NCI-H1105 treated with DMSO at 0.1 percent for 48 hours (cell line): ENCODE measurements at places on chromosomes 5 and 9.

DNA sequence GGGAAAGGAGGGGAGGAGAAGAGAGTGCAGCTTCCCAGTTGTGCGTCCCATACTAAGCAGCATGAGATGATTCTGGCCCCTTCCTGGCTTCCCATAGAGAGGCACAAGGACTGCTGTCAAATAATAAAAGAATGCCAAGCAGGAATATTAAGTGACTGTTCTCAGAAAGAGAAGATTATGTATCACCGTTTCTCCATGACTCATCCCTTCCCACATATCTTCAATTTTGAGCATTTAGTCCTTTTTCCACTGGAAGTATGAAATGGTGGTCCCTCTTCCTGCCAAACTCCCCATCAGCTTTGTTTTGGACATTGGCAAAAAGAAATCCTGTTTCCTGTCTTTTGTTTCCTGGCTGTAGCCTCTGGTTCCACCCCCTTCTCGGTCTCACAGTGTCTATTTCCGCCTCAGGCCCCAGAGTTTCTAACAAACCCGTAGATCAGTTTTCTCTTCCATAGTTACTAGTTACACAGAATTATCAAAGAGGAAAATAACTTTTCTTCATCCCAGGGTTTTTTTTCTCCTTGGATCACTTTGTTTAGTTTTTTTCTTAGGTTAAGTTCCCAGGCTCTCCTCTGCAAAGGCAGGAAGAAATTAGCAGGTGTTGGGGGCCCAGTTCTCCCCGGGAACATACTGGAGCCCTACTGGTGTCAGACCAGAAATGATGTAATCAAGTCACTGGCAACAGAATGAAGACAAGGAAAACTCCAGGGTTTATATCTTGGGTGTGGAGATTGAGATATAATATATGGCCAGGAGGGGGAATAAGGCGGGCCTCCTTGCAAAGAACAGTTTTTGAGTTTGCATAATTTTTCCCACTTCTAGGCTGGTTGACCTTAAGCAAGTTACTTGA, 26.4 kb upstream of the ARHGAP26 start:
- no peak for DNase-seq

DNA sequence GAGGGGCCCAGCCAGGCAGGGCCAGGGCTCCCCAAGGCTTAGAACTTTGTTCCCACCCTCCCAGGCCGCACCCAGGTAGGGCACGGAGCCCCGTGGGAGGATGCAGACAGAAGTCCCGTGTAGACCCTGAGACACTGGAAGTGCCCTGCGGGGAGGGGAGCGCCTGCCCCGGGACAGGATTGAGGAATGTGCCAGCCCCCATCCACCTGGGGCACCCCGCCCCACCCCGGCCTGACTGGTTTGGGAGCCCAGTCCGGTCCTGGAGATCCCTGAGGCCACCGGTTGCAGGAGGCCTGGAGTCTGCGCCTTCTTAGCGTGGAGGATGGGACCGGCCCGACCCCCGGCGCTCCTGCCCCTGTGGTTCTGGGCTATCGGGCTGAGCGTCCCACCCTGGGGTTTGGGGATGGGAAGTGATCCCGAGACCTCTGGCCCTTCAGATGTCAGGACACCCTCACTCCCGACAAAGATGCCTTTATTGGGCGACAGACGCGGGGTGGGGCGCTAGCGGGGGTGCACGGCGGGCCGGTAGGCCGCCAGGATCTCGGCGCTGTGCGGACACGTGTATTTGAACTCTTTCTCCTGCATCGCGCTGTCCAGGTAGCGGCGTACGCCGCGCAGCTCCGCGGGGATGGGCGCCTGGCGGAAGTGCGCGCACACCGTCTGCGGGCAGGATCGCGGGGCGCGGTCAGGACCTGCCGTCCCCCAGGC, 2.0 kb downstream of the CLIC3 start:
- no peak for DNase-seq

DNA sequence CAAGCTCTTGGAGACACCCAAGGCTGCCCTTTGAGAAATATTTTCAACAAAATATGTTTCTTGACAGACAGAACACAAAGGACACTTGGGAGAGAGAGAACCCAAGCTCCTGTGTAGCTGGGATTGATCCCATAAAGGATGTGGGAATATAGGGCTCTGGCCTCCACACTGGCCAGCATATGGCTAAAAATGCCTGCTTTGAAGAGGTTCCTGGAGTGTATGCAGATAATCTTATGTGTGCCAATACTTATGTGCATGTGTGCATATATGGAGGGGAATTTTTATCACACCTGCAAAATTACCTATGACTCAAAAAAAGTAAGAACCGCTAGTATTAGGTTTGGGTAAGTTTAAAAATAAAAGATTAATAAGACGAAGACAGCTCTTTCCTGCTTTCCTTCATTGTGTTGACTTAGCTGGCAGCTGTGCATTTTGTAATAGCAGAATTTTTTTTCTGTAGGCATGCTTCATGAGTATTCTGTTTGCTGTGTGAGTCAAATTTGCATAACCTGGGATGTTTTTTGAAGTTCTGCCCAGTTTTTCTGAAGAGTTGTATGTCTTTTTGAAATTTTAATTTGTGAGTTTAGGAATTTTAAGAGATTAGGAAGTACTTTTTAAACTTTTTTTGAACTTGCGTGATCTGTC, 42.6 kb downstream of the HACD4 start:
- DNase-seq, result no peak

DNA sequence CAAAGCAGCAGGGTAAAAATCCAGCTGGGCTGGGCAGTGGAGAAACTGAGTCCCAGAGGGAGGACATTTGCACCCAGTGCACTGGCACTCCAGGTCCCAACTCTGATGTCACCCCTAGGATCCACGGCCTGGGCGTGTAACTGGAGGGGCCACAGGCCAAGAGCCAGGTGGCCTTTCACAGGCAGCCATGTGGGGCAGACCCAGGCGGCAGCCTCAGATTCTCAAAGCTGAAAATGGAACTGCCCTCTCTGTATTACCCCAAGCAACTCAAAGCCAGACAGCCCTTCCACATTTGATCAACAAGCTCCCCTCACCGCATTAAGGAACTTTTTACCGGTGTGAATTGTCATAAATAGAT, 46.7 kb downstream of the RASGEF1C start:
- DNase-seq, result no peak

- no peak for DNase-seq
These were observed 190.9 kb downstream of the GADD45G start for GRCh38 chr9:89795538-89796195.

DNA sequence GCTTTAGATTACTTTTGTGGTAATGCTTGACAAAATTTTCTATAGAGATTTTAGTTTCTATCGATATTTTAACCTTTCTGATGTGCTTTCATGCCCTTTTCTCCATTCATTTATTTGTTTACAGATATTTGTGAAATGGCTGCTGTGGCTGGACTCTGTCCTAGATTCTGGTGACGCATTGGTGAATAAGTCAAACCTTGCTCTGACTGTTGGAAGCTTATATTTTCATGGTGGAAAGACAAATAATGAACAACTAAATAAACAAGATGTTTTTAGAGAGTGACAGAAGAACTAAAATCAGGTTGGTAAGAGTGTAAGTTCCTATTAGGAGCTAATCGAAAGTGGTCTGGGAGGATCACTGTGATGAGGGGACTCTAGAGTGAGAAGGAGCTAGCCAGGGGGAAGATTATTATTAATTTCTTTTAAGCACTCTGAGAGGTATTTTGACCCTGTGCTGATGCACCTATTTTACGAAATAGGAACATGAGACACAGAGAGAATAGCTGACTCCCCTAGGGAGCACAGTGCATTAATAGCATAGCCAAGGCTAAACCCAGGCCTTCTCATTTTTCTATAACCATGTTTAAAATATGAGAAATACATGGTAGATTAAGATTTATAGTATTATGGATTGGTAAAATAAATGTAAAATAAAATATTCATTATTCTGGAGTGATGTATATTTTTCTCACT, 411.9 kb upstream of the ARRDC3 start:
- no peak for DNase-seq

DNA sequence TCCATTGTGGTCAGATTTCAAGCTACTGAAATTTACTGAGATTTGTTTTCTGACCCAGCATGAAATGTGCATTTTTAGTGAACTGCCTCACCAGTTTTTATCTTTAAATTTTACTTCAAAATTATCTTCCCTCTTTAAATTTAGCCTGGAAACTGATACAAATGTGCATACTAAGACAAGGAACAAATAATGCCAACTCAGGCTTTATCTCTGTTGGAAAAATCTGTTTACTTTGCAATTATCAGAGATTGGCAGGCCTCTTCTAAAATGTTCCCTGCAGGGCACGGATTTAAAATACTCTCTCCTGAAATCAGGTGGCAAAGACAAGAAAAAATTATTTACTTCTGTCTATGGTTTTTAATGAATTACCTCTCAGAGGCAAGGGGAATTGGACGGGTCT, 151.0 kb upstream of the PTCH1 start:
- DNase-seq, result peak; percentile 67

DNA sequence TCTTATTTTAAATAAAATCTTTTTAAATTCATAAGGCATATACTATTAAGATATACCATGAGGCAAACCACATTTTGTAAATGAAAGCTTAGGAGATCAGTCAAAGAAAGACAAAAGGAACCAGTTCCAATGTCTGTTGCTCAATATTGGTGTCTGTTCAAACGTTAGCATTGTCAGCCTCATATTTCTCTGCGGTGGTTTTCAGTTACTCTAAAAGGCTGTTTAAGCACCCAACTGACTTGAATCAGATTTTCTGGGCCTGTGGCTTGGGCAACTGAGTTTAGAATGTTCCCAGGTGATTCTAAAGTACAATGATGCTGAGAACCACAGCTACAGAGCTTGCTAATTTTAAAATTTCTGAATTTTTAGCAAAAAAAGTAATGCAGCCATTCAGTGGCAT, 166.3 kb upstream of the KIF2A start:
- DNase-seq, result no peak

GRCh38 chr5:168464214-168464613, 22.1 kb upstream of the RARS1 start:
- no peak for DNase-seq

DNA sequence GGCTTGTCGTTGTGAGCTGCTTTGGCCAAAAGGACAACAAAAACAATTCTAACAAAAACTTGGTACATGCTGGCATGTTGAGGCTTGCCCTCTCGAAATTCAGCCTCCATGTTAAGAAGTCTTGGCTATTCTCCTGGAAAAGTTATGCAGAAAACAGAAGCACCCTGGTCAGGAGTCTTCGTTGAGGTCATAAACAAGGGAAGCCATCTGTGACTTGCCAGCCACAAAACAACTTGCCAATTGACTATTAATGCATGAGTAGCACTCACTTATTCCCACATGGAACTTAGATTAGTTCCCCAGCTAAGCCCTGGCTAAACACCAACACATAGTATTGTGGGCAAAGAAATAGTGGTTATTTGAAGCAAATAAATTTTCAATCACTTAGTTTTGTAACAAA, 521.0 kb upstream of the CHD1 start:
- DNase-seq, result no peak

DNA sequence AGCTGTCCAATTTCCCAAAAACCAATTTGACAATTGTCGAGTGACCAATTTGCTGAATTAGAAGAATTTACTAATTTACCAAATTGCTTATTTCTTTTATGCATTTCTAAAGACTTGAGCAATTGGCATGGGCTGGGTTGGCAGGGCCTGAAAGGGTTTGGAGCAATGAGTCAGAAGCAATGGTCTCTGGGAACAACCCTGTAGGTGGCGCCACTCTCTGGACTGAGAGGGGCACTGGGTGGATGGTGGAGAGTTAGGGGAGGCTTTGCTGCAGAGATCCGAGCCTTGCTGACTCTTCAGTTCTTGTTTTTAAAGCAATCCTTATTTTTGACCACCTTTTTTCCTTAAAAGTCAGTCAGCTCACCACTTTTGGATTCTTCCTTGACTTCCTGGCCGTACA, 71.5 kb upstream of the RPS23 start:
- DNase-seq, result no peak
